Ovary (tissue), 10 donors: ENCODE measurements at places on chromosomes 11 and 22. TPM values are rescaled to one million over a fixed set of nuclear protein-coding genes. Genes with fewer than 3 reads are reported as not detected.

DNA sequence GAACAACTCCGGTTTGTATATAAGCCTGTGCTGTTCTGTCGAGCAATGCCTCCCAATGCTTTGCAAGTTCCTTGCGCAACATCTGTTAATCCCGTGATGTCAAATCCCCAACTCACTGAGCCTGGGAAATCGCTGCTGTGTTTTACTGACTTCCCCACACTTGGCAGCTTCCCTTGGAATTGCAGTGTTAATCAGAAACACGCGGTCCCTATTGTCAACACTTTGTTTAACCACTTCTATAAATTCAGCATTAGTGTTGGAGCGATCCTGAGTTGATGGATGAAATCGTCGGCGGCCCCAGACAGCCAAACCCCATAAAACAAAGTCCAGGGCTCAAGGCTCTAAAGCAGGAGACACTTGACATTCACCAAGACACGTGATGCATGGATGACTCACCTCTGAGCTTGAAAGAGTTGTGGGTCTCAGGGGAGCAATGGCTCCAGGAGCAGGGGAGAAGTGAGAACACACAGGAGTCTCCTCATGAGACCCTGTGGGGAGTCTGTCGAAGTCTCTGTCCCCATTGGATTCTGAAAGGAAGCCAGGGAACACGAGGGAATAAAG lies 555.3 kb downstream of the MIAT start:
- DNase-seq = peak; percentile 77

HDHD5 gene
- total RNA-seq = 21.2 TPM

DPP3 gene
- 6.5 TPM for total RNA-seq

CARNS1 gene
- total RNA-seq = 0.45 TPM

GSTT2 gene
- total RNA-seq = not detected

GRCh38 chr11:45275828-45276227 lies 10.3 kb downstream of the SYT13 start:
- DNase-seq = no peak

DNA sequence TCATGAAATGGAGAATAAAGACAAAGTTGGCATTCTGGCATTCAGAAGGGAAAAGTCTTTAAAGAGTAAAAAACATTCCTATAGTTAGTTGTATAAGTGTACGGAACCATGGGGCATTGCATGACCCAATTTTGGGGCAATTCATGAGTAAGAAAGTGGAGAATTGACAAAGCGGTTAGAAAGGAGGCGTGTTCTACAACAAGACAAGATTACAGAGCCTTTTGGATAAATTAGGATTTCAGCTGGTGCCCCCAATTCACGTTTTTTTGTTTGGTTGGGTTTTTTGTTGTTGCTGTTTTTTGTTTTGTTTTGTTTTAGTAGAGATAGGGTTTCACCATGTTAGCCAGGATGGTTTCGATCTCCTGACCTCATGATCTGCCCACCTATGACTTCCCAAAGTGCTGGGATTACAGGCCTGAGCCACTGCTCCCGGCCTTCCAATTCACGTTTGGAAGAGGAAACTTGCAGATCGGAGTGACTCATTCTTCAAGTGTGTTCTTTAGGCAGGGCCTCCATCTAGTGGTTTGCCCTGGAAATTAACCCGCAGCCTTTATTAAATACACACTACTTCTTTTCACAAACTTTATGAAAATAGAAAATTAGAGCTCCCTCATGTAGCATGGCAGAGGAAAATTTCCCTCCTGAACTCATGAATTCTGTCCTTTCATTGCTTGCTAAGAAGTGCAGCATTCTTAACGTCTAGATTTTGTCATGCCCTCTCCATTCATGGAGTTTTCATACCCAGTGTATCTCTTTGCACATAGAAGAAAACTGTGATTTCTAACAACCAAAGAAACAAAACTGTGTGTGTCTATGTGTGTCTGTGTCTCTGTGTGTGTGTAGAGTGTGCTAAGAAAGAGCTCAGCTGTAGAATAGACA lies 118.1 kb downstream of the BBOX1 start:
- DNase-seq = peak; percentile 25

DNA sequence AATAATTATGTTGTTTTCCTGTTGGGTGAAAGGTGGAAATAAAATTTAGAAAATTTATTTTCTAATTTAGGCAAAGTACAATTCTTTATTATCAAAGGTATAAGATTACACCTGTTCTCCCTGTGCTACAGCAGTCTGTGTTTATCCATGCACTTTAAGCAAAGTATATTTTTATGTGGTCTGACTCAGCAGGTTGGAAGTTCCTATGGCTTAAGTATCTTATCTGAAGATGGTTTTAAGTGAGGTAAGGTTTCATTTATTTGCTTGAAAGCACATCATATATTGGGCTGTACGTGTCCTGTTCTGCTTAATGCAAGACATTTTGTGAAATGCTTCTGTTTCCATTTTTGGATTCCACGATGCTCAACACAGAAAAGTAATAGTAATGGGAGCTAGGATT lies 14.6 kb downstream of the PPME1 start:
- no peak for DNase-seq

DNA sequence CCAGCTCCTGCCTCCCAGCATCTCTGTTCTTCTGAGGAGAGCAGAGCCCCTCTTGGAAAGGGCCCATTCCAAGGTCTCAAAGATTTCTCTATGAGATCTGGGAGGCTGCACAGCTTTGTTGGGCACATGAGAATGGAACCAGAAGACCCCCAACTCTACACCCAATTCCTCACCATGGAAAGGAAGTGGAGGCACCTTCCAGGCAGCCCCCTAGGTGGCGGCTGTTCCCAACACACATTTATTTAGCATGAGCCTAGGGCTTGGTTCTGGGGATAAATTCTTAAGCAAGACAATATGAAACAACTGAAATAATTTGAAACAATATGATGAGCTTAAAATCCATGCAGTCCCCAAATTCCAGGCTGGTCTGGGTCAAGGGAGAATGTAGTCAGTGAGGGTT lies 100.4 kb downstream of the TIMP3 start:
- no peak for DNase-seq

ANO5 gene
- 2.8 TPM for total RNA-seq

GRCh38 chr11:72704028-72704782 lies 30.0 kb upstream of the PDE2A start:
- DNase-seq = peak; percentile 45
